ENCODE measurements at places on chromosomes 2 and 18.
A peak's percentile ranks its signal among the peaks of the same experiment; 100 is the strongest.

DNA sequence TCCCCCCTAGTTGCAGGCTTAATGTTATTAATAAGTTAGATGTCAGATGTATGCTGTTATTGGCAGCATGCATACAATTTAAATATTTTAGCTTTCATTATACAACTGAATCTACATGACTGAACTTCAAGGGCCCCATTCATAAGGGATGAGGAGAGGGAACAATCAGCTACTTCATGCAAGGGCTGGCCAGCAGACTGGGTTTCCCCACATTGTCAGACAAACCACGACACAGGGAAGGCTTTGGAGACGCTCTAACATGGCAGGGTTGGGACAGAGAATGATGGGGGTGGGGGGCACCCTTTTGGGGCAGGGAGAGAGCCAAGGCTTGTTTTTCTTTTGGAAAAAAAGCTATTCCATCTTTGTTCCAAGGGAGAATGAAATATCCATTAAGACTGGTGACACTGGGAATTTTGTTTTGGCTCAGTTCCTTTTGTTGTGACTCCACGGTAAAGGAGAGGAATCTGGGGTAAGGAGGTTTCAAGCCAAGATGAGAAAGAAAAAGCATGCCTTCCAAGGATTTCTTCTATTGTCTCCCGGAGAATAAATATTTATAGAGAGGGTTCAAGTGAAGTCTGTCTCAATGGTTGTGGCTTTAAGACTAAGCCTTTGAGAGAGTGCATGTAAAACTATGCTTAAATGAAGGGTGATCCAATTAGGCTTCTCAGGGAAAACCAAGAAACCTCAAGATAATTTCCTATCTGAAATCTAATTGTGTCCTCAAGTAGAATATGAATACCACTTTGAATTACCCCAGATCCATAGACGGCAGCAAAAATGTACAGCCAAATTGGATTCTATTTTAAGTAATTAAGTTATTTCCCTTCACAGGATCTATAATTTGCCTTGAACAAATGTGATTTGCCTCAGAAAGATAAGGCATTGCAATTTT is 5.4 kb downstream of the CXCR4 start:
- DNase-seq: no peak

DNA sequence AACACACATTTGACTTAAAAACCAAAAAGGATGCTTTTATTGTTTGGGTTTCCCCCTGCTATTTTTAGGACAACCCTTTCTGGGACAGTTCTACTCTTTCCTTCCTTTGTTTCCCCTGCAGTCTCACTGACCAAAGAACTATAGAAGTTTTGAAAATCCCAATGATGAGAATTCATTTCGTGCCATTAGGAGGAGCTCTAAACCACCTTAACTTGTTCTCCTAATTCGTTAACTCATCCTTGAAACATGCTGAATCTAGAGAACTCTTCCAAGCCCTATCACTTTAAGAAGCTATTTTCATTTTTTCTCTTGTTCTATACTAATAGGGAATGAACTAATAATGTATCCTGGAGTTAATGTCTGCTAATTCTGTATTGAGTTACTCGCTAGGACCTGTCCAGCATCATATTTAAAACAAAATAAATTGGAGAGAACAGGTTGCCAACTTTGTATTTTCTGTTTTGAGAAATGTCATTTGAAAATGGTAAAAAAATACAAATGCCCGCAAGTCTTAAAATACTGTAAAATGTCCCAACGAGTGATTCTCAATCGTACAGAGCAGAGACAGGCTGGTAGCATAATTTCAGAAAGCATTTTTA is 62.9 kb downstream of the AFTPH start:
- no peak for DNase-seq

- no peak for DNase-seq
Observed at GRCh38 chr18:63410792-63411191, 11.5 kb downstream of the VPS4B start.

- DNase-seq: peak; percentile 48
Observed at GRCh38 chr18:63131106-63131958, 188.2 kb downstream of the BCL2 start.

GRCh38 chr18:11324956-11325882 is 175.8 kb upstream of the PIEZO2 start:
- DNase-seq: no peak

DNA sequence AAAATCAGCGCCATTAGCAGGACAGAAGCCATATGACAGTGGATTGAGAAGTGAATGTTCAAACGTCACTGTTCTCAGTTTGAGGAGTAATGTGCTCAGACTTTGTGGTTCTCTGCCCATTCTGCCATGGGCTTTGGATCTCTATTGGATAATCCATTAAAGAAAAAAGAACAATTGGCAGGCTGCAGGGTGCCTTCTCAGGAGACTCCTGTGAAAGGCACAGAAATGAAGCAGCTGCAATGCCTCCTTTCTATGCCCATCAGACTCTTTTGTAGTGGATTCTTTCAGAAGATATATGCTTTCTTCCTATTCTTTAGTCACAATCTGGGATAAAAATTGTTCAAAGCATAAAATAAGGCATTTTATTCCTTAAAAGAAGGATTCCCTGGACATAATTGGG is 506.9 kb upstream of the KLHL29 start:
- DNase-seq: no peak

GRCh38 chr2:17901246-17901645 is 22.8 kb downstream of the KCNS3 start:
- no peak for DNase-seq

GRCh38 chr18:30280861-30281470 is 761.6 kb downstream of the DSC3 start:
- no peak for DNase-seq

GRCh38 chr2:217899231-217900009 is 103.4 kb downstream of the TNS1 start:
- peak; percentile 94 for DNase-seq

GRCh38 chr2:231713730-231714638 is 5.7 kb downstream of the PTMA start:
- peak; percentile 88 for DNase-seq

- no peak for DNase-seq
Observed at GRCh38 chr2:120846406-120847095, 110.9 kb downstream of the GLI2 start.

- no peak for DNase-seq
Observed at GRCh38 chr18:26487437-26487836, 60.9 kb downstream of the KCTD1 start.

- DNase-seq: no peak
Observed at GRCh38 chr2:238427435-238428162, 872 bp downstream of the ASB1 start.

DNA sequence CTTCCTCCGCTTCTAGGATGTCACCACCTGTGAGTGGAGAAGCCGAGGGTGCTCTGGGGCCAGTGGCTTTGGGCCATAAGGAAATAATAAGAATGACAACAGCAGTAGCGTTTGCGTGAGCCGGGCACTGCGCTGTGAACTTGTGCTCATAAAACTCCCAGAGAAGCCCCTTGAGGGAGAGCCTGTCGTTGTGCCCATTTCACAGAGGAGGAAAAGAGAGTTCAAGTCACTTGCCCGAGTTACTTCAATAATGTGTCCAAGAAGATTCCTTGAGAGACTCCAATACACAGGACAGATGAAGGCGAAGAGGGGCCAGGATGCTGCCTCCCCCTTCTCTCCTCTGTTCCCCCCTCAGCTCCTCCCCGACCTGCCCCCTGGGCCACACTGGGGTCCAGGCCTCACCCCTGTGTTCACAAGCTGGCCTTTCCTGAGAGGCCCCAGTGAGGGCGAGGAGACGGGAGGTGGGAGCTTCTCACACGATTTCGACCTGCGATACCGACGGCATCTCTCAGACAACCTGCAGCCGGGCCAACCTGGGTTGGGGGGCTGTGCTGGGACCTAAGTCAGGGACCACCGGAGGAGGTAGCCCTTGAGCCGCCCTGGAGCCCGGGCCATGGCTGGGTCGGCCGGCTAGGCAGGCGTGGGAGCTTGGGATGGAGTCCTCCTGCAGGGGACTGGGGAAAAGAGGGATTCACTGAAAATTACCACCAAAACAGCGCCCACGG is 53.5 kb upstream of the UBE2F start:
- no peak for DNase-seq

DNA sequence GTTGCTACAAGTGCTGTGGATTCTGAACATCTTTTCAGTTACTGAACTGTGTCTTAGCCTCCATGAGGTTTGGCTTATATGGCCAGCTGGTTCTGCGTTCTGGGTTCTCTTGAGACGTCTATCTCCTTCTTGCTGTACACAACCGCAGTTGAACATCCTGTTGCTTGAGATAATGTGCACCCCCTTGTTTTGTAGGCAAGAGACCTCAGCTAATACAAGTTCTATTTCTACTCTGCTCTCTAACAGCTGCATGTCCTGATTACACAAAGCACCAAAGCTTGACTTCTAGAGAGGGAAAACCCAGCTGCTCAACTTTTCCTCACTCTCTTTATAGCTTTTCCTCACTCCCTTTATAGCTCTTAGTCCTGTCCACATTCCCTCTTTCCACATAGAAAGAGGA is 176.0 kb downstream of the LTBP1 start:
- no peak for DNase-seq

DNA sequence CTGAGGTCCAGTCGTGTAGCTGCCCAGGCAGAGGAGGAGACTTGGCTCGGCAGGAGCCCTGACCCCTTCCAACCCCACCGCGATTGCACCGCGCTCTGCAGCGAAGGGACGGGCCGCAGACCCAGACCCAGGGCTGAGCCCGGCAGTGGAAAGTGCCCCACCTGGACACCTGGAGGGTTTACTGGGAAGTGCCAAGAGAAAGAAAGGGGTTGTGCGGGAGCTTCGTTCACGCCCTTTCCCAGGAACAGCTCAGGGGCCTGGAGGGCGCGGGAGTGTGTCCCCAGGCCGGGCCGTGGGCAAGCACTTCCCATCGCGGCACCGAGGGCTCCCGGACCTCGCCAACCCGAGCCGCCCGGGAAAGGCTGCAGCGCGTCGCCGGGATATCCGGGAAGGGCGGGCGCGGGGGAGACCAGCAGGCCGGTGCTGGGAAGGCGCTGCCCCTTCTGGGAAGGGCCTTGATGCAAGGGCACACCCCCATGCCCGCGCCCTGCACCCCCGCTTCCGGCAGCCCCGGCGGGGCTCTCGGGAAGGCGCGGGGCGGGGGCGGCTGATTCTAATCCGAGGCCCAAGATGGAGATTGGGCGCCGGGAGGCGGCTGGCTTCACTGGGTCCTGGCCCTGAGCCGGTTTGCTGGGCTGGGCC is 36.1 kb upstream of the MRPL33 start:
- peak; percentile 87 for DNase-seq

DNA sequence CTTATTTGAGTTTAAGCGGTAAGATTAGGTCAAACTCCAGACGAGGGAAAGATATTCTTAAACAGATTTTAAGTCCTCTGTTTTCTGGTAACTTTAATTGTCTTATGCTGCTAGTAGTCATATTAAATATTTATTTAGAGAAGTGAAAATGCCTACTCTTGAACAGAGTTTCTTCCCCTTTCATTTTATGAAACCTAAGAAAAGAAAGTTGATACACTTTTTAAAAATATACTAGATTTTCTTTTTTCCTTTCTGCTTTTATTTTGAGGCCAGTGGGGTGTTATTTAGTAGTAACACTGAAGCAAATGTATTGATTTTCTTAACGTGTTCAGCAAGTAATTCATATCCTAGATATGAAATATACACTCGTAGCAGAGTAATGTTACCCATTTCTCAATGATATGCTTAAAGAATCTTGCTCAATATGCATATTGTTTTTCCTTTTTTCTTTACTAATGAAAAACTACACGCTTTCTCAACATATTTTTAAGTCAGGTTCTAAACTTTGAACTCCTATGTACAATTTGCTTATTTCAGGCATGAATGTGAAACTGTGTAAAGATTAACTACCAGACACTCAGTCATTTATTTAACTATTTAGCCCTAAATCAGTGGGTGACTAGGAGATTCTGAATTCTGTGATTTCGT is 691 bp downstream of the KYNU start:
- no peak for DNase-seq

- DNase-seq: no peak
Observed at GRCh38 chr18:14767474-14767873, 19.5 kb downstream of the ANKRD30B start.

GRCh38 chr2:194603429-194603828 is 1053.6 kb upstream of the SLC39A10 start:
- no peak for DNase-seq

DNA sequence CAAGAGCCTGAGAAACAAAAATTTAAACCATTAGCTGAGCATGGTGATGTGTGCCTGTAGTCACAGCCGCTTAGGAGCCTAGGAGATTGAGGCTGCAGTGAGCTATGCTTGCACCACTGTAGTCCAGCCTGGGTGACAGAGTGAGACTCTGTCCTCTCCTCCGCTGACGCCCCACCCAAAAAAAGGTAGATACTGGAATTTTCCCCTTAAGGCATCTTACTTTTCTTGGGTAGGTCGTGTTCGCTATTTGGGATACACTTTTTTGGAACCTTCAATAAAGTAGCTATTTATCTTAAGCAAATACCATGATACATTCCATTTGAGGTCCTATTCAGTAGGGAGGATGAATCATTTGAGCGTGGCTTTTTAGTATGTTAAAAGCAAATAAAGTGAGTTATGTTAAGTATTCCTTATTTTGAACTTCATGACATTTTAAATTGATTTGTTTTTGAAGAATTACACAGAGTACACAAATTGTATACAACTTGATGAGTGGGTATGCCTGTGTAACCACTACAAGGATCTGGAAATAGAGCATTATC is 38.7 kb downstream of the RALBP1 start:
- DNase-seq: no peak

- DNase-seq: no peak
Observed at GRCh38 chr2:138512672-138513071, 11.1 kb downstream of the SPOPL start.

GRCh38 chr18:37361335-37362157 is 204.1 kb downstream of the CELF4 start:
- no peak for DNase-seq

DNA sequence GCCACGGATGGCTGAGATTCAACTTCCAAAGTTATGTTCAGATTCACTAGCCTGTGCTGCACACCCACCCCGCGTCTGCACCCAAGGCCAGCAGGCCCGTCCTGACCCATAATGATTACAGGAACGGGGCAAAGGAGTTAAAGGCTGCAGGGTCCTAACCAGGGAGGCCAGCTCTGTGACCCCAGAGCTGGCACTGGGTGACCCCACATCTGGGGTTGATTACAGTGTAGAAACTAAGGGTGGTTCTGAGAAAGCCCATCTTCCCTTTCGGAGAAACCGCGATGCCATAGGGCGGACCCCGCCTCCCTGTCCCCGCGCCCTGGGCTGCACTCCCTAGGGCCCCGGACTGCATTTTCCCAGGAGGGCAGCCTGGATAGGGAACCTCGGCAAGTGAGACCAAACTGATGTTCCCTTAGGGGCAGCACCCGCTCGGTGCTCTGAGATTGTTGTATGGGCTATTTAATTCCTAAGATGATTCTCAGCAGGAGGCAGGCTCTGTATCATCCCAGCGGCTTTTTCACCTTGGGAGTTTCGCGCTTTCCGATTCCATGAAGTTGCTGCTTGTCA is 2.2 kb upstream of the GPR148 start:
- DNase-seq: no peak

- DNase-seq: no peak
Observed at GRCh38 chr18:24189007-24189528, 50.2 kb downstream of the CABYR start.
